ENCODE measurements at places on chromosomes 13 and 19. TPM values are rescaled to one million over a fixed set of nuclear protein-coding genes. Genes with fewer than 3 reads are reported as not detected.

GRCh38 chr19:1063909-1064660 lies 2.9 kb upstream of the ARHGAP45 start:
- H3K27me3 ChIP-seq: no peaks in the 10 kb centered on the region
- no peak for DNase-seq
- H3K27ac ChIP-seq: peak overlapping the region; percentile 79
- no peaks in the 10 kb centered on the region for H3K36me3 ChIP-seq
- H3K4me1 ChIP-seq: peaks cover 40% of the 10 kb centered on the region
- H3K4me3 ChIP-seq: no peak overlapping the region

DNA sequence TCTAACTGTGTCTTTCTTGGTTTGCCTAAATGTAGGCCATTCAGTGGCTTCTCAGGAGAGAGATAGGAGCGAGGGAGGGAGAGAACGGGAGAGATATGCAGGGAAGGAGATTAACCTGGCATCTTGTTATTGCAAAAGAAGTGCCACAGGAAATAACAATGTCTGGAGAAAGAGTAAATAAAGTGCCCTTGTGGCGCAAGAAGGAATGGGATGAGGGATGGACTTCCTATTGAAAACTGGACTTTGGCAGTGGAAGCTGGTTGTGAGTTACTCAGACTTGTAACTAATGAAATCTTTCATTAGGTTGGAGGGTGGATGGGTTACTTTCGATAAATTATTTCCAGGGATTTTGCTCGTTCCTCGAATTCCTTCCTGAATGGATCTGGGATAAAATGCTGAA lies 136.1 kb downstream of the LACC1 start:
- no peak for DNase-seq
- H3K27ac ChIP-seq: no peak overlapping the region
- H3K4me1 ChIP-seq: peaks cover 17% of the 10 kb centered on the region
- no peaks in the 10 kb centered on the region for H3K27me3 ChIP-seq

Gene ZNF728
- 0.96 TPM for total RNA-seq

Gene FUT1
- total RNA-seq: 19.9 TPM

DNA sequence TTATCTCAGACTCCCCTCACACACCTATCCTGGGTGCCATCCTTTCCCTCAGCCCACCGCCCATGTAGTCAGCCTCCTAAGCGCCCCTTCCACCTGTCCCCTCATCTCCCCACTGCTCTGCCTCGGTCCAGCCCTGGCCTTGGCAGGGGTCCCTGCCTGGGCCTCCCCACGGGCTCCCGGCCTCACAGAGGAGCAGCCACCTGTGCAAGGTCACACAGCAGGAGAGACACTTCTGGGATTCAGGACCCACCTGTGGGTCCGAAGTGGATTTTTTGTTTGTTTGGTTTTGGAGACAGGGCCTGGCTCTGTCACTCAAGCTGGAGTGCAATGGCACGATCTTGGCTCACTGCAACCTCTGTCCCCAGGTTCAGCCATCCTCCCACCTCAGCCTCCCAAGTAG lies 713 bp upstream of the UPK1A start:
- H3K27ac ChIP-seq: no peak overlapping the region
- no peaks in the 10 kb centered on the region for H3K4me1 ChIP-seq
- no peak overlapping the region for H3K4me3 ChIP-seq
- peaks cover 6% of the 10 kb centered on the region for H3K36me3 ChIP-seq
- no peak for DNase-seq

DNA sequence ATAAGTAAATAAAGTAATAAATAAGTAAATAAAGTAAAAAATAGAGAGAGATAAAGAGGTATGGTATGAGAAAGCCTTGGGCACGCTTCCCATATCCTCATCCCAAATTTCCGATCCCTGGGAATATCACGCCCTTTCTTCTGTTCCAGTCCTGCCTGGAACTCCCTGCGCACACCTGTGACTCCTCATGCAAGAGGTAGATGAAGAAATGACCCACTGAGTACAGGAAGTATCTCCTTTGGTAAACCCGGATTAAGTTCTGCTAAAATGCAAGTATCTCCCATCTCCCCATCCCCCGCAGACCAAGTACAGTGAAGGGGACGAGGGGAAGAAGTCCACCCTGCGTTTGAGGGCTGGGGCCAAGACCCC lies 399 bp upstream of the ZNF136 start:
- no peak for DNase-seq
- H3K36me3 ChIP-seq: peaks cover 9% of the 10 kb centered on the region
- no peaks in the 10 kb centered on the region for H3K27me3 ChIP-seq
- peak overlapping the region; percentile 97 for H3K4me3 ChIP-seq
- peaks cover 35% of the 10 kb centered on the region for H3K4me1 ChIP-seq

- no peak overlapping the region for H3K27ac ChIP-seq
- H3K4me3 ChIP-seq: no peak overlapping the region
- no peak for DNase-seq
- peaks cover 3% of the 10 kb centered on the region for H3K4me1 ChIP-seq
- peaks cover 61% of the 10 kb centered on the region for H3K27me3 ChIP-seq
- H3K36me3 ChIP-seq: no peaks in the 10 kb centered on the region
Observed at GRCh38 chr13:25169951-25170553, 2.0 kb downstream of the AMER2 start.

Gene NLRP11
- not detected for total RNA-seq

- H3K4me1 ChIP-seq: no peaks in the 10 kb centered on the region
- no peaks in the 10 kb centered on the region for H3K36me3 ChIP-seq
- no peak overlapping the region for H3K27ac ChIP-seq
Observed at GRCh38 chr13:32883474-32883873, 132.7 kb upstream of the KL start.

DNA sequence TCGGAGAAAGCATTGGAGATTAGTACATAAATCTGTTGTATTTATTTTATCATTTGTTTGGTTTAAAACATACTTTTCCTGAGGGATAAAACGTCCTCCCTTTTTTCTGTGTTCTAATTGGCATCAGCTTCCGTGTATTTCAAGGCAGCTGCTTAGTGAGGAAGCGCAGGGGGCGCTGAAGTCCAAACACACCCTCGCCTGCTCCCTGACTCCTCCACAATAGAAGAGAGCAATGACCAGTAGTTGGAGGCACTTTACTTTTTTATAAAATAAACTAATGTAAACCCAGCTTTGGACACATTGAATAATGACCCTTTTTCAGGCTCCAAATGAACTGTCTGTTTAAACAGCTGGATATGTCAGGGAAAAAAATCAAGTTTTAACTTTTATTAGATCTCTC lies 79.9 kb downstream of the RNASEH2B start:
- H3K36me3 ChIP-seq: no peaks in the 10 kb centered on the region
- DNase-seq: no peak
- no peak overlapping the region for H3K4me3 ChIP-seq
- H3K27me3 ChIP-seq: no peaks in the 10 kb centered on the region
- peaks cover 12% of the 10 kb centered on the region for H3K4me1 ChIP-seq

- no peak for DNase-seq
- H3K4me3 ChIP-seq: no peak overlapping the region
Observed at GRCh38 chr13:107238262-107238981, 670.5 kb upstream of the ARGLU1 start.

Gene ALDH16A1
- total RNA-seq: 32.3 TPM

GRCh38 chr19:40465025-40465556 lies 454 bp downstream of the BLVRB start:
- no peaks in the 10 kb centered on the region for H3K36me3 ChIP-seq
- H3K4me3 ChIP-seq: peak overlapping the region; percentile 87
- H3K27me3 ChIP-seq: peaks cover 5% of the 10 kb centered on the region
- peak overlapping the region; percentile 97 for H3K27ac ChIP-seq
- DNase-seq: no peak

- H3K36me3 ChIP-seq: no peaks in the 10 kb centered on the region
- no peaks in the 10 kb centered on the region for H3K4me1 ChIP-seq
- no peak overlapping the region for H3K4me3 ChIP-seq
- no peak for DNase-seq
- no peaks in the 10 kb centered on the region for H3K27me3 ChIP-seq
- H3K27ac ChIP-seq: no peak overlapping the region
Observed at GRCh38 chr13:96161141-96161540, 71.2 kb downstream of the HS6ST3 start.

DNA sequence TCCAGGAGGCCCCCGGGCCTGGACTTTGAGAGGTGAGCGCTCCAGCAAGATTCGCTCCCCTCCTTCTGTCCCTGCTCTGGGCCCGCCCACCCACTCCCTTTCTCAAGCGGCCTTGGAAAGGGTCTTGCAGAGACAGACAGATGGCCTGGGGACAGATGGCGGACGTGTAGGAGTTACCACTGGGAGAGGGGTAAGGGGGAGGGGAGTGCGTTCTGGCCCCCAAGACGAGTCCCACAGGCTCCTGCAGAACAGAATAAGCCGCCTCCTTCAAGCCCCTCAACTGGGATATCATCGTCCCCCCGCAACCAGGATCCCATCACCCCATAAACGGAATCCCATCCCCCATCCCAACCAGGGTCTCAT lies 3.6 kb upstream of the TNFAIP8L1 start:
- H3K27me3 ChIP-seq: no peaks in the 10 kb centered on the region
- H3K4me1 ChIP-seq: peaks cover 25% of the 10 kb centered on the region
- no peak overlapping the region for H3K27ac ChIP-seq
- peak overlapping the region; percentile 54 for H3K4me3 ChIP-seq
- H3K36me3 ChIP-seq: no peaks in the 10 kb centered on the region

Gene ETFB
- total RNA-seq: 54.5 TPM

GRCh38 chr19:4910594-4911281 lies 1.4 kb downstream of the UHRF1 start:
- H3K27ac ChIP-seq: no peak overlapping the region
- H3K27me3 ChIP-seq: peaks cover 5% of the 10 kb centered on the region
- peaks cover 26% of the 10 kb centered on the region for H3K4me1 ChIP-seq
- H3K4me3 ChIP-seq: peak overlapping the region; percentile 57
- DNase-seq: no peak
- no peaks in the 10 kb centered on the region for H3K36me3 ChIP-seq

- no peaks in the 10 kb centered on the region for H3K27me3 ChIP-seq
- H3K4me3 ChIP-seq: no peak overlapping the region
- peak; percentile 89 for DNase-seq
- H3K36me3 ChIP-seq: peaks cover 17% of the 10 kb centered on the region
- no peak overlapping the region for H3K27ac ChIP-seq
Observed at GRCh38 chr19:17938092-17938845, 5.5 kb downstream of the CCDC124 start.

GRCh38 chr19:18488838-18489626 lies 32.8 kb downstream of the ELL start:
- H3K4me1 ChIP-seq: peaks cover 85% of the 10 kb centered on the region
- no peak for DNase-seq
- H3K27ac ChIP-seq: no peak overlapping the region
- no peaks in the 10 kb centered on the region for H3K36me3 ChIP-seq

DNA sequence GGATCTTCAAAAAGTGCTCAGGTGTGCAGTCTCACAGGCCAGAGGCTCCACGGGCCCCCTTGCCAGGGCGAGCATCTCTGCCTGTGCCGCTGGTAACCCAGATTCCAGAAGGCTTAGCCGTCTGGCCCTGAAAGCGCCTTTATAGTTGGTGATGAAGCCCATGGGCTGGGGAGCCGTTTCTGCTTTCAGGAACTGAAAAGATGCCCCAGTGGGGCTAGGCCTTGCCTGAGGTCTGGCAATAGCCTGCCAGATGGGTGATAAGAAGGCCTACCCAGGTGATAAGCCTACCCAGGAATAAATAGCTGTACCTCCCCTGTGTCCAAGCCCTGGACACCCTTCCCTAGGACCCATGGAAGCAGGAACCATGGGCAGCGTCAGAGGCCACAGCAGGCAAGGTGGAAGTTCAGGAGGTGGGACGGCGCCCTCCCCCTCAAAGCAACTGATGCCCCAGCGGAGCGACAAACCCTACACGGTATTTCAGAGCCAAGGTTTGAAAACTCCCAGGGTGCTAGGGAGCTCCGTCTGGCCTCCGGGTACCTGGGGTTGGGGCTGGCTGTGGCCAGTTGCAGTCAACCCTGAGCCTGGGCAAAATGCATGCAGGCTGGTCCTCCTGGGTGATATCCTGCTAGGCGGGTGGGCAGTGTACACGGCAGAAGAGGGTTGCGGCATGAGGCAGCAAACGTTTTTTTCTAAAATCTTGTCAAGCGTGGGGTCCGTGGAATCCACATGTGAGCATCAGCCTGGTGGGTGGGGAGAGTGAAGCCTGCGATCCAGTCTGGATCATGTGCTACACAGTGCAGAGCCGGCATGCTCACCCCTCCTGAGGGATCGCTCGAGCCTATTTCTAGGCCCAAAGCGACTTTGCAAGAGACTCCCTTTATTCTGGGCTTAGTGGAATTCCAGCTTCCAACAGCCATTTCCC lies 45.3 kb downstream of the ACTN4 start:
- DNase-seq: no peak
- H3K4me3 ChIP-seq: no peak overlapping the region
- H3K27me3 ChIP-seq: no peaks in the 10 kb centered on the region
- peak overlapping the region; percentile 79 for H3K27ac ChIP-seq
- peaks cover 72% of the 10 kb centered on the region for H3K4me1 ChIP-seq

Gene CEACAM4
- 4.6 TPM for total RNA-seq

- no peaks in the 10 kb centered on the region for H3K27me3 ChIP-seq
- H3K27ac ChIP-seq: no peak overlapping the region
- no peaks in the 10 kb centered on the region for H3K4me1 ChIP-seq
- no peaks in the 10 kb centered on the region for H3K36me3 ChIP-seq
Observed at GRCh38 chr13:49897713-49898112, 38.4 kb downstream of the SPRYD7 start.

DNA sequence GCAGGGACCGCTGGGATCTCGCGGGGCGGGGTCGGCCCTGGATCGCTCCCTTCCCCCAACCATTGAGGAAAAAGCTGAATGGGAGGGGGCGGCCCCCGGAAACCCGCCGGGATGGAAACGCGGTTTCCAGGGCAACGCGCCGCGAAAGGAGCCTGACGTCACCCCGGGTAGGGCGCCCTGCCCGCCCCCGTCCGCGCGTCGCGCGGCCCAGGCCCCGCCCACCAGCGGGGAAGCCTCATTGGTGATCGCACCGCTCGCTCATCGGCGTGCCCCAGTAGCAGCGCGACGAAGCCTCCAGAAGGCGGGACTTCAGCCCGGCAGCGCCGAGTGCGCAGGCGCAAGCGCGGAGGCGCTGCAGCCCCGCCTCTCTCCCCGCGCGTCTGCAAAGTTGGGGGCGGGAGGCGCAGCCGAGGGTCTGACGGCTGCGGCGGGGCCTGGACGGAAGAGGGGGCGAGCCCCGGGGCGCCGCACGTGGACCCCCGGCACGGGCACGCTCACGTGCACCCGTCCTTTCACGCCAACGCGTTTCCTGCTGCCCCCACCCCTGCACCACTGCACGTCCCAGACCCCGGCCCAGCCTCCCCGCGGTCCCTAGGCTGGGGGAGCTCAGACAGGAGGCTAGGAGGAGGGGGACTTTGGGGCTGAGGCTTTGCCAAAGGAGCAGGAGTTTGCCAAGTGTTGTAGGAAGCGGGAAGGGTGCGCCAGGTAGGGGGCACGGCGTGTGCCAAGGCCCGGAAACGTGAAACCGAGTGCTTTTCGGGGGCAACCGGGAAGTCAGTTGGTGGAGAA lies 8.2 kb upstream of the CIRBP start:
- peak; percentile 98 for DNase-seq
- H3K4me3 ChIP-seq: peak overlapping the region; percentile 76
- peaks cover 70% of the 10 kb centered on the region for H3K4me1 ChIP-seq
- H3K27ac ChIP-seq: peak overlapping the region; percentile 95
- peaks cover 24% of the 10 kb centered on the region for H3K36me3 ChIP-seq

DNA sequence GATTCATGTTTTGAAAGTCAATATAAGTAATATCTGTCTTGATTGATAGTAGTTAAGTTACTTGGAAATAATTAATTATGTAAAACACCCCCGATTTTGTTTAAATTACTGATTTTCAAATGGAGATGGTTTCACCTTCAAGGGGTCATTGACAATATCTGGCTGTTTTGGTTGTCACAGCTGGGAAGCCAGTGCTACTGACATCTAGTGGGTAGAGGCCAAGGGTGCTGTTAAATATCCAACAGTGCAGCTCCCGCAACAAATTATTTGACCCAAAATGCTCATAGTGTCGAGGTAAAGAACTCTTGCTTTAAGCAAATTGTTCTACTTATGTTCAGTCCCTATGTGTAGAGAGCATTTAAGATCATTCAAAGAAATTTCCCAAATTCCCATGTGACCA lies 50.6 kb upstream of the PCDH20 start:
- H3K4me3 ChIP-seq: no peak overlapping the region
- H3K4me1 ChIP-seq: no peaks in the 10 kb centered on the region
- H3K36me3 ChIP-seq: no peaks in the 10 kb centered on the region
- no peaks in the 10 kb centered on the region for H3K27me3 ChIP-seq

Data from upper lobe of right lung (tissue), 1 donor.